Dorsolateral prefrontal cortex (tissue), 122 donors: ENCODE measurements at places on chromosomes 11 and 22.
A peak's percentile ranks its signal among the peaks of the same experiment; 100 is the strongest.

DNA sequence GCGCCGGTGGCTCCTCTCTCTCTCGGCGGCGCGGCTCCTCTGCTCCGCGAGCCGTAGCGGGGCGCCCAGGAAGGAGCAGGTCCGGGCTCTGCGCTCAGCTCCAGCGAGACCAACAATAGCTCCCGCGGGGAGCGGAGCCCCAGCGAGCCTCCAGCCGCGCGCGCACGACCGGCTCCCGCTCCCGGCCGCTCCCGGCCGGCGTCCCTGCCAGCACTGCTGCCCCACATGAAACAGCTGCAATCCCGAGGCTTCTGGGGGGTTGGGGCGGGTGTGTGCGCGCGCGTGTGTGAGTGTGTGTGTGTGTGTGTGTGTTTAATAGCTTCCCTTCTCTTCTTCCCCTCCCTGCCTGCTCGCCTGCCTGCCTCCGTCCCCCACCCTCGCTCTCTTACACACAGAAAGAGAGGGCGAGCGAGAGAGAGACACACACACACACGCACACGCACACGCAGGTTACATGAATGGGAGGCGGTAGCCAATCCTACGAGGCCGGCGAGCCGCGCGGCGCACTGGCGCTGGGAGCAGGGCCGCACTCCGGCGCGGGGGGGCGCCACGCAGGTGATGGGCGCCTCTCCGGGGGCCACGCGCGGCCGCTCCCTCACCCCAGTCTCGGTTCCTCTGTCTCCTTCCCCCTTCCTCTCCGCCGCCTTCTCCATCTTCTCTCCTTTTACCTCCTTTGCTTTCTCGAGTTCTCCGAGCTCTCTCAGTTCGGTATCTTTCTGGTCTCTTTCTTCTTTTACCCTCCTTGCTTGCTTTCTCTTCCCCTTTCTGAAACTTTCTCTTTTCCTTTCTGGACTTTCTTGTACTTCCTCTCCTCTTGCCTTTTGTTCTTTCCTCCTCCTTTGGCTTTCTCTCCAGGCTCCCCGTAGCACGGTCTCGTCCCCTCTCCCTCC is at the start of gene TENM4:
TSS of gene TENM4 (minus strand) at position 460 of the 890 bp plus-strand sequence. CDS start 371,086 bp downstream, outside the sequence.
- peak; percentile 55 for DNase-seq

- DNase-seq = no peak
These were observed 5.7 kb downstream of the LRP4 start for GRCh38 chr11:46912526-46913150.

DNA sequence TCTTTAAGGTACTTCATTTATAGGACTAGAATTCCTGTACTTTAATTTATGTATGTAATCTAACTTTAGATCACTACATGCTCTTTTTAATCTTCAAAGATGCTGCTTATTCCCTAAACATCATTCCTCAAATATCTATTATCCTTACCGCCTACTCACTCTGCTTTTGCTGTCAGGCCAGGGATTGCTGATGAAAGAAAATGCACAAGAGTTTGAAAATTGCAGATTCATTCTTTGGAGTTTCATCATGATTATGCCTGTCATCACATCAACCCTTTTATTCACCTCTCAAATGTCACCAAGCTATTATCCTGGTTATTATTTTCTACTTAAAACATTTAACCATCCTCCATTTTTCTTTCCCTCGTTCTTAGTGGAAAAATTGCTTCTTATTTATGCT is 802.7 kb downstream of the METTL15 start:
- no peak for DNase-seq

DNA sequence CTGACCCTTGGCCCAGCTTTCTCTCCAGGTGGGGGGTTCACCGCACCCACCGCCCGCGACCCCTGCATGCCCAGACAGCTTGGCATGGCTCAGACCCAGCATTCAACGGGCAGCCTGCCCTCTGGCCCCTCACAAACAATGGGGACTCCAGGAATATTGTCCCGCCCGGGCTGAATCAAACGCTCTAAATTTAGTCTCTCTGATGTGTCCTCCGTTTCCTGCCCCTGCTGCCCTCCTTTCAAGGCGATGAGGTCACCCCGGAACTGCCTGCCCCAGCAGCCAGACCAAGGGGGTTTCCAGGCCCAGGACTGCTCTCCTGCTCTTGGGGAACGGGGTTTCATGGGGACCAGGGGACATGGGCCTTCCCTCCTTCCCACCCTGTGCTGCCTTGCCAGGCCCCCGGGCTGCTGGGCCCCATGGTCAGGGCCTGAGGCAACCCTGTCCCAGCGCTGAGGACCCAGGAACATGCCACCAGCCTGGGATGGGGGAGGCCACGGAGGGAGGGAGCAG is 10.1 kb upstream of the PDGFB start:
- DNase-seq = no peak

DNA sequence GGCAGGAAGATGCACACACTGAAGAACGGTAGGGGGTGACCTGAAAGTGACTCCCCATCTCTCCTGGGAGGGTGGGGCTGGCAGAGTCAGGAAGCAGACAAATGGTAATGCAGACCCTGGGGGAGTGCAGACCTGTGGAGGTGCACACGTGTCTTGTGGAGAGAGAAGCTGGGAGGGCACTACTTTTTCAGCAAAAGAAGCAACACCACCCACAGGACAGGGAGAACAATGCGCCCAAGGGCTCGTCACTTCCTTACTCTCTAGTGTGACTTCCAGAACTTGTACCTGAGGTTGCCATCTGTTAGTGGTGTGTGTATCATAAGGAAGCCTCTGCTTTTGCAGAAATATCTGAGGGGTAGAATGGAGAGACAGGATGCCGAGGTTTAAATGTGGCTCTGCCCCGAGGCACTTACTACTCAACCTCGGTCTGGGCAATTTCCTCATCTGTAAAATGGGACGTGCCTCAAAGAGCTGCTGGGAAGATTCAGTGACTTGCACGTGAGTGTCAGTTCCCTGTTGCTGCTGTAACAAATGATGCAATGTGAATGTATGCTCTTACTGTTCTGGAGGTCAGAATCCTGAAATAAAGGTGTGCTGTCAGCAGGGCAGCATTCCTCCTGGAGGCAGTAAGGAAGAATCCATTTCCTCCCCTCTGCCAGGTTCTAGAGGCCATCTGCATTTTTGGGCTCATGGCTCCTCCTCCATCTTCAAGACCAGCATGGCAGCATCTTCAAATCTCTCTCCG is 323.4 kb downstream of the SHANK2 start:
- no peak for DNase-seq

DNA sequence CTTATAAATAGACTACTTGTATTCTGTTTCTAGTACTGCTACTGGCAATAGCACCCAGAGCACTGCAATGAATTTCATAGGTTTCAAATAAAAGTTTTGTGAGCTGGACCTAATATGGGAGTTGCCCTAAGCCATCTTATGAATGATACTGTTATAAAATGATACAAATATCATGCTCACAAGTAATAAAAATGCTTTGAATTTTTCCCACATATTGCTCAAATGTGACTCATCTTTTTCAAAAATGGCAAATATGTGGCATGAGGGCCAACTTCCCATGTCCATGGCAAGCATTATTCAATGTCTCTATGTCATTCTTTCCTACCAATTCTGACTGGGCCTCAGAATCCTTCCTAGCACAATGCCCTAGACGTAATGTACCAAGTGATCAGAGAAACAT is 137.6 kb downstream of the TRPC6 start:
- DNase-seq = no peak

DNA sequence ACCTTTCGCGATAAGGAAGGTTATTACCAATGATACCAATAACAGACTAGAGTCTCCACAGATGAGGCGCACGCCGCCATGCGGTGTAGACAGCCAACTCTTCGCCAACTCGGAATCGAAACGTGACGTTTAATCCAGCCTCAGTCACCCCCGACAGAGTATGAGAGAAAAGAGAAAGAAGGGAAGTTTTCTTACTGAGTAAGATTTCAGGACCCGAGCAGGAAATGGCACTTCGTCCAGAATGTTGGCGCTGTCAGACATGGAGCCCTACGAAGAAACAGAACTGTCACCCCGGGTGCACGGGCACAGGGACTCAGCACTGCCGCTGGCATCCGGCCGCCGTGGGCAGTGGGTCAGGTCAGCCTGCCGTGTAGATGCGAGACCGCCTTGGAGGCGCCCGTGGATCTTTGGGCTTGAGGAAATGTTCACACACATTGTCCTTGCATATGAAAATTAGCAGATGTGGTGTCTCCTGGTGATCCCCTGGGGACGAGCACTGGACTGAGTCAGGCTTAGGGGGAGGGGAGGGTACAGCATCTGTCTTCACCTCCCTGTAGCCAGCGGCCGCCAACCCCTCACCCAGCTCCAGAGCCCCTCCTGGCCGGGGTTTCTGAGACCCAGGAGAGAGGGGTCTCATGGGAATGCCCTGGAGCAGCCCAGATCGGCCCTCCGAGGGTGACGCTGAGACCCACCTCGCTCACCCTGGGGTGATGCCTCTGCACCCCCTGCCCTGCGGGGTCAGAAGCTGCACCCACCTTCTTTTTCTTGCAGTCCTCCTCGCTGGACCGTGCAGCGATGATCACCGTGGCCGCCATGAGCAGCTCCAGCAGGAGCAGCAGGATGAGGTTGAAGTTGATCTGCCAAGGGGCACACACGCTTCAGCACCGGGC is 8.3 kb downstream of the MLC1 start:
- no peak for DNase-seq

DNA sequence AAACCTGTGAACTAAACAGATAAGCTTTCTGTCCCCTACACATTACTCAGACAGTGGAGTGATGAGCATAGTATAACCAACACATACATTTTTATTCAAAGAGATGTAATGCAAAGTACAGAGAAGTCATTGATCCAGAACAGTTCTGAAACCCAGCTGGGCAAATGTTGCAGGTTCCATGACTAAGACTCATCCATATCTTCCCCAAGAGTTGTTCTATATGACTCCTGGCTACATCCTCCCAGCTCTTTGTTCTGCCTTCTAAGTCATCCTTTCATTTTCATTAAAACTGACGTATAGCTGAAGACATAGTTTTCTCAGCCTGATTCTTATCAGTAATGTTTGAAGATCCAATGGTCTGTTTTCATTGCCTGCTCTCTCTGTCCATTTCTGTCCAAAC is 47.3 kb downstream of the PLAAT5 start:
- DNase-seq = no peak

DNA sequence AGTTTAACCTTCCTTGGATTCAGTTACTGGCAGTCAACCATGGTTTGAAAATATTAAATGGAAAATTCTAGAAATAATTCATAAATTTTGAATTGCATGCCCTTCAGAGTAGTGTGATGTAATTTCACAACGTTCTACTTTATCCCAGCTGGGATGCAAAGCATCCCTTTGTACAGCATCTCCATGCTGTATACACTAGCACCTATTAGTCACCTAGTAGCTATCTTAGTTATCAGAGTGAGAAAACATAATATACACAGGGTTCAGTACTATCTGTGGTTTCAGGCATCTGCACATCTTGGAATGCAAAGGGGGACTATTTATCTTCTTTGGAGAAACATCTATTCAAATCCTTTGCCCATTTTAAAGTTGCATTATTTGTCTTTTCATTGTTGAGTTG is 30.8 kb downstream of the CBL start:
- DNase-seq = no peak
